ENCODE measurements at places on chromosomes 7 and 10. TPM values are rescaled to one million over a fixed set of nuclear protein-coding genes. Genes with fewer than 3 reads are reported as not detected.

Gene MINDY3
- total RNA-seq: 17.7 TPM

Gene NME8
- total RNA-seq: not detected

Gene PAPSS2
- 0.42 TPM for total RNA-seq

Gene TRIL
- total RNA-seq: not detected

Gene CLCN1
- 0.06 TPM for total RNA-seq

Gene ABCC2
- 0.99 TPM for total RNA-seq

Gene FAM221A
- 4.6 TPM for total RNA-seq

Gene CYP2C19
- total RNA-seq: not detected

Gene GDF10
- total RNA-seq: 4.1 TPM

Gene NOLC1
- total RNA-seq: 346 TPM

Gene SH2B2
- 3.6 TPM for total RNA-seq
